Hippocampal formation (tissue), 2 donors: ENCODE measurements at places on chromosomes 6 and 20.
A peak's percentile ranks its signal among the peaks of the same experiment; 100 is the strongest.

- DNase-seq: no peak
Observed at GRCh38 chr20:47907031-47907675, 121.9 kb upstream of the SULF2 start.

DNA sequence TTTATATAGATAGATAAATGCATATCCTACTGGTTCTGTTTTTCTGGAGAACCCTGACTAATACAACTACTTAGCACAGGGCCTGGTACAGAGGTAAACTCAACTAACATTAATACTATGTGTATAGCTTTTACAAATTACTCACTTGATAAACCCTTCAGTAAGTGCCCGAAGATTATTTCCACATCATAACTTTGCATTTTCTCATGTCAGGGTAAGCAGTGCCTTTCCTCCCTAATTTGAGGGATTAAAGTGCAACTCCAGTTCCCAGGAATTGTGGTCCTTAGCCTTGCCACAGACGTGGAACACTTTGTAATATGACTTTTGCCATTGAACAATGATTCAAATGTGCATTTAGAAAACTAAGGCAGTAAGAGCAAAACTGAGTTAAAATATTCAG, 147.5 kb upstream of the SMLR1 start:
- no peak for DNase-seq

GRCh38 chr6:108476376-108476775, 84.3 kb upstream of the FOXO3 start:
- DNase-seq: no peak

GRCh38 chr20:10716855-10717254, 43.1 kb upstream of the JAG1 start:
- no peak for DNase-seq

- DNase-seq: no peak
Observed at GRCh38 chr6:37019065-37019450, 13.6 kb downstream of the FGD2 start.

- no peak for DNase-seq
Observed at GRCh38 chr20:19764207-19764606, 6.1 kb downstream of the RIN2 start.

DNA sequence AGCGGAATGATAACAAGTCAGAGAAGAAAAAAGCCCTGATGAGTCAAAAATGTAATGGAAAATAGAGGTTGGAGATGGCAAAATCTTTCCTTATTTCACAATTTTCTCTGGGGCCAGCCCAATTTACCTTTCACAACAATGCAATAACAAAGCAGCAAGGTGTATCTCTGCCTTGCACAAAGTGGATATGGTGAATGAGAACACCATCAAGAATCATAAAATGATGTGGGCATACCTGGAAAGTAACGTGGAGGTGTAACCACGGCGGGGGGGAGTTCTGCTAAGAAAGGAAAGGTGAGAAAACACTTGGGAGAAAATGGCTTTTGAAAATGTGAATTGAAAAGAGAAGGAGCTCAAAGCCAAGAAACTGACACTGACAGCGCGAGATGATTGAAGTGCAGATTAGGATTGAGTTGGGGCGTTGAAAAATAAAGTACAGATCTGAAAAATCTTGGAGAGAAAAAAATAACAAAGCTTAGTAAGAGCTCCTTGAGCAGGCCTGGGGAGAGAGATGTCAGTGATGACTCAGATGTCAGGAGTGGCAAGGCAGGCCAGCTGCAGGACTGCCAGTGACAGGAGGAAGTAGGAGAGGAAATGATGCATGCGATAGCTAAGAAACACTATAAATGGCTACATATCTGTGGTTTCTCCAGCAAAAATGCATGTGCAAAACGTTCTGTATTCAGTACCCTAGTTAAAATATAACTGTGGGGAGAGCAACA, 26.2 kb downstream of the ARHGAP18 start:
- peak; percentile 18 for DNase-seq

DNA sequence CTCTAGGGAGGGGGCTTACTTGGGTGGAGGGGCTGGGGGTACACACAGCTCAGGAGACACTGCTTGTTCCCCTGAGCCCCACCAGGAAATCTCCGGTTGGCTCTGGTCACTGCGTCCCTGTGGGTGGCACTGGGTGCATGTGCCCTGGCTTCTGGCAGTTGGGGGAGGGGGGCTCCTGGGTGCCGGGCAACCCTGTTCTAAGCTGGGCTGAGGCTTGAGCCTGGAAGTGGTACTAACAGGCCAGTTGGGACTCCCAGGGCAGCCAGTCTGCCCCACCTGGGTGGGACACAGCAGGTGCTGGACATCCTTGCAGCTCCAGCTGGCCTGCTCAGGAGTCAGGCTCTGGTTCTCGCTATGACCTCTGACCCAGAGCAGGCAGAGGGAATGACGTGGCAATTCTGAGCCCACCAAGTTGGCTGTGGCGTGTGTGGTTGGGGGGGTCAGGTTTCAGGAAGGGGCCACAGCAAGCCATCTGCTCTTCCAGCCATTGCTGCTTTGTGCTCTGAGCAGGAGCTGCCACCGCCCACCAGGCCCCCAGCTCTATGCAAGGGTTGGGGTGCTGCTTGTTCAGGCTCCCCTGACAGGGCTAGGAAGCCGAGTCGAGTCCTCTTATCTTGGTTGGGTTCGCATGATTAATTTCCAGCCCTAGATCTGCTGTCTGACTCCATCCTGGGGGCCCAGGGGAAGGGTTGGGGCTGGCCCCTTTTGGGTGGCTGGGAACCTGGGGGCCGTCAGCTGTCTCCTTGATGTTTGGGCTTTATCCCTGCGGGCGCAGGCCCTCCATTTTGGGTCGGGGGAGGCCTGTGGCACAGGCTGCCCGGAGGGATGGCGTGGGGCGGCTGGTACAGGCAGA, 590 bp downstream of the C20orf204 start:
- DNase-seq: no peak

- no peak for DNase-seq
Observed at GRCh38 chr6:137810554-137811120, 56.4 kb upstream of the TNFAIP3 start.

DNA sequence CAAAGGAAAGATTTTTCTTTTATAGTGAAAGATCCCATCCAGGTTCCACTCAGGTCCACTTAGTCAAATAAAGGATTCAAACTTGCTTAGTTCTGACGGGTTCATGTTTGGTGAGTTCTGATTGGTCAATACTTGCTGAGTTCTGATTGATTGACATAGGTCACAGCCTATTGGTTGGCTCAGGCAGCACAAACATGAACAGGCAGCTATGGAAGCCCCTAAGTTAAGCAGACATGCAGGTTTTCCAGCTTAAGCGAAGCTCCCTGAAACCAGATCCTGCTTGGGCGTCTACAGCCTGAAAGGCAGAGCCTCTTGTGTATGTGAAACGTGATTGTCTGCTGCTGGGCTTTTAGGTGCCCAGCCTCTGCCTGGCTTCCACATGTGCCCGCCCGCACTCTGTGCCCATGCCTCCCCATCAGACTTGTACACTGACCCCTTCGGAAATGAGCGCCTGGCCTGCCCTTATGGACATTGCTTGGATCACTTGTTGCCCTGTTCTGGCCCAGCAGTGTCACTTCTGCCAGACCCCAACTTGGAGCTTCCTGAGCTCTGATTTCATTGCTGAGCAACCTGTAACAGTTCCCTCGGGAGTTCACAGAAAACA, 45.4 kb upstream of the ECI2 start:
- DNase-seq: no peak

DNA sequence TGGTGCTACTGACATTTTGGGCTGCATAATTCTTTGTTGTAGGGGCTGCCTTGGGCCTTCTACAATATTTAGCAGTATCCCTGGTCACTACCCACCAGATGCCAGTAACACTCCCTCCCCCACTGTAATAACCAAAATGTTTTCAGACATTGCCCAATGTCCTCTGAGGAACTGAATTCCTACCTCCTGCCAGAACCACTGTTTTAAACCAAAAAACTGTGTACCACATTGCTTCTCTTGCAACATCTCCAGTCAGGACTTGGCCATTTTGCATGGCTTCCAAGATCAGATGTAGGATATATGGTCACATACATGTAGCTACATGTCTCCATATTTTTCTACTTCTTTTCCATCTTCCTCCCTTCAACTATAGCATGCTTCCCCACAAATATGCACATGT, 97.4 kb upstream of the IFNGR1 start:
- DNase-seq: no peak

DNA sequence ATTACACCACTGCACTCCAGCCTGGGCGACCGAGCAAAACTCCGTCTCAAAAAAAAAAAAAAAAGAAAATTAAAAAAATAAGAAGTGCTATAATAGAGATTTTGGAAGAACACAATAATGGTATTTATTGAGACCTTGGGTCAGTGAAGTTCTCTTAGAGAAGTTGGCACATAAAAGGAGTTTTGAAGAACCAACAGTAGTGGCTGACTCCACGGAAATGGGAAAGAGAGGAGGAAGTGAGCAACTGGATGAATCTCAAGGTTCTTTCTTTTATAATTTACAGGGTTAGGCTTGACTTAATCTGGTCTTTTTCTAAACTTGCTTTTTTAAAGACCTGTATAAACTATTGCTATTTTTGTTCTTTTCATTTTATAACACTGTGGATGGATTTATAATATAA, 52.8 kb downstream of the TOMM6 start:
- DNase-seq: no peak
